ENCODE measurements at places on chromosomes 5 and 9. TPM values are rescaled to one million over a fixed set of nuclear protein-coding genes. Genes with fewer than 3 reads are reported as not detected.

Gene BHMT2
- 0.76 TPM for total RNA-seq

Gene SPINK6
- not detected for total RNA-seq

DNA sequence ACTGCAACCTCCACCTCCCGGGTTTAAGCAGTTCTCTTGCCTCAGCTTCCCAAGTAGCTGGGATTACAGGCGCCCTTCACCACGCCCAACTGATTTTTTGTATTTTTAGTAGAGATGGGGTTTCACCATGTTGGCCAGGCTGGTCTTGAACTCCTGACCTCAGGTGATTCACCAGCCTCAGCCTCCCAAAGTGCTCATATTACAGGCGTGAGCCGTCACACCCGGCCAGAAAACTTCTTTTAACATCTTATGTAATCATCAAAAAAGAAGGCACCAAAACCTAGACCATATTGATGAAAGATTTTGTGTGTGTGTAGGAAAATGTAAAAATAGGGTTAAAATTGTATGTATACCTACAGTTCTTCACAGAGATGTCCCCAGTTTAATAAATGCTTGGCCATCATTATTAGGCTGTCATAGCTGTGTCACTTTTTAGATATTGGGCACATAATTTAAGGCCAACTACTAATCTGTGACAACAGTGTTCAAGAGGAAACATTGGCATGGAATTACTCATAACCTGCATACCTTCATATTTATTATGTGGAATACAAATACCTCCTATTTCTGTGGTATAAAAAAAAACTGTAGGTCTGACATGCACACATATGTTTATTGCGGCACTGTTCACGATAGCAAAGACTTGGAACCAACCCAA is 44.4 kb downstream of the RAD50 start:
- no peak for DNase-seq

DNA sequence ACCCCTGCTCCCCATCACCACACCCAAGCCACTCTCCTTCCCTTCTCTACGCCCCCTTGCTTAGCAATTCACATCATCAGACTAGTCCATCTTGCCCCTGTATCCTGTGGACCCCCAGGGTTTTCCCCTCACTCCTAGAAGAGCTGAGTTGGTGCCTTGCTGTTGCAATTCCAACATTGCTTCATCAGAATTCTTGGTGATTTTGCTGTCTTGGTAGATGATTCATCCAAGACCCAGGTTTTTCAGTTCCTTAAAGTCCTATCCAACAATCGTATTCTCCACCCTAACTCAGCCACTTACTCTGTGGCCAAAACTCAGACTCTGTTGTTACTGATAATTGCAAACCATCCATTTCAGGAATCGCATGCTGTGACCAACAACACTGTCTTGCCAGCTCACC is 21.4 kb upstream of the CCNJL start:
- DNase-seq = no peak

GRCh38 chr9:129619787-129620668 is 873 bp downstream of the C9orf50 start:
- no peak for DNase-seq

- DNase-seq = no peak
Observed at GRCh38 chr5:65290677-65291076, 191.0 kb downstream of the ADAMTS6 start.

DNA sequence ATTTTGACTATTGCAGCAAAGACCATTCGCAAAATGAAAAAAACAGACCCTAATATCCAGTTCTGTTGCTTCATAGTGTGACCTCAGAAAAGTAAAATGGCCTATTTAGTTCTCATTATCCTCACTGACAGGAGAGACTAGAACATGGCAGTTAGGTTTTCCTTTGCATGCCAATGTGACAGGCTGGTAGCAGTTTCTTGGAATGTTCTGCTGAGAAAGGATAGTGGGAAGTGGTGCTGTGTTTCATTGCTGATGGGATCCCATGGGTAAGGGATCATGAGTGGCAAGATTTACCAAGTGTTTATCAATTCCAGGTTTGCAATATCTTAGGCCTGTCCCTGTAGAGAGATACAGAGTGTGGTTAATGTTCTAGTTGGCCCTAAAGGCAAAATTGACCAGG is 88.5 kb downstream of the ACER2 start:
- no peak for DNase-seq

DNA sequence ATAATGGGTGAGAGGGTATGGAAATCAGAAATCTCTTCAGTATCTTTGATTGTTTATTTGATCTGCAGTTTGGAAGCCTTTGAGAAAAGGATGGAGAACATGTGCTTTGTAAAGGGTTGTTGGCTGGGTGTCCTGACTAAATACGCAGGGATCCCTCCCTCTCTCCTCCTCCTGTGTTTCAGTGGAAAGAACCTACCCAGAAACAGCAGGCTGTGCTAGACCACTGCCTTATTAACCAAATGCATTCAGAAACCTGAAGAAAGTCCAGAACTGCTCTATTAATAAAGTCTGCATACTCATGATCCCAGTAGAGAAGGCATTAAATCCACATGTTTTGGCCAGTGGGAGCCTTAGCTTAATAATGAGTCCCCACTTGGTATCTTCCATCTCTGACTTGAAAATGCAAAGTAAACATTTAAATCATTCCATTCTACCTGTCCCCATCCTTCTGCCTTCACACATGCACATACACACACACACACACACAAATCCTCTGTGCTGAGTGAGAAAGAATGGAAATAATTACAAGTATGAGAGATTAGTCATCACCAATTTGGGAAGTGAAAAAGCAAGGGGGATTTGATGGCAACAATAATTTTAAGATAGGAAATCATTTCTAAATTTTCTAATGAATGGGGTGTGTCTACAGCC is 10.0 kb upstream of the LECT2 start:
- no peak for DNase-seq
